Esophagus squamous epithelium (tissue), 5 donors: ENCODE measurements at places on chromosomes 3 and 15. TPM values are rescaled to one million over a fixed set of nuclear protein-coding genes. Genes with fewer than 3 reads are reported as not detected.

- H3K27me3 ChIP-seq, result no peaks in the 10 kb centered on the region
- H3K4me1 ChIP-seq, result peaks cover 22% of the 10 kb centered on the region
- no peak for DNase-seq
- no peaks in the 10 kb centered on the region for H3K36me3 ChIP-seq
Measured at GRCh38 chr15:74812533-74812932, at the start of gene LMAN1L. Gene LMAN1L, plus strand, starts transcription at chr15:74812835. Its CDS starts 20 bp downstream, at chr15:74812855.

Gene MRPS11
- total RNA-seq, result 49.2 TPM

GRCh38 chr3:22980346-22980745 lies 222.8 kb upstream of the UBE2E2 start:
- no peak for DNase-seq
- H3K4me3 ChIP-seq, result no peak overlapping the region
- no peak overlapping the region for H3K27ac ChIP-seq
- no peaks in the 10 kb centered on the region for H3K4me1 ChIP-seq
- H3K36me3 ChIP-seq, result no peaks in the 10 kb centered on the region

- no peak for DNase-seq
- no peaks in the 10 kb centered on the region for H3K36me3 ChIP-seq
- H3K27me3 ChIP-seq, result no peaks in the 10 kb centered on the region
- no peak overlapping the region for H3K27ac ChIP-seq
Measured at GRCh38 chr3:63656786-63657185, 4.3 kb downstream of the SNTN start.

- no peak for DNase-seq
- H3K27ac ChIP-seq, result peak overlapping the region; percentile 16
- peaks cover 31% of the 10 kb centered on the region for H3K4me1 ChIP-seq
- no peak overlapping the region for H3K4me3 ChIP-seq
Measured at GRCh38 chr3:27089068-27089467, 280.1 kb downstream of the NEK10 start.

GRCh38 chr15:99704444-99704838 lies 28.8 kb downstream of the LYSMD4 start:
- H3K4me1 ChIP-seq, result no peaks in the 10 kb centered on the region
- no peak for DNase-seq
- no peaks in the 10 kb centered on the region for H3K36me3 ChIP-seq

Gene TMEM115
- 30.4 TPM for total RNA-seq

- no peak overlapping the region for H3K4me3 ChIP-seq
- no peaks in the 10 kb centered on the region for H3K36me3 ChIP-seq
Measured at GRCh38 chr3:153443961-153444360, 281.9 kb downstream of the RAP2B start.

- no peaks in the 10 kb centered on the region for H3K36me3 ChIP-seq
- H3K4me1 ChIP-seq, result peaks cover 51% of the 10 kb centered on the region
- no peaks in the 10 kb centered on the region for H3K27me3 ChIP-seq
- H3K27ac ChIP-seq, result peak overlapping the region; percentile 46
Measured at GRCh38 chr3:126956866-126957650, 25.9 kb upstream of the PLXNA1 start.

GRCh38 chr15:75696311-75696720 lies 16.3 kb downstream of the CSPG4 start:
- peak overlapping the region; percentile 86 for H3K27ac ChIP-seq
- H3K4me1 ChIP-seq, result peaks cover 77% of the 10 kb centered on the region
- H3K4me3 ChIP-seq, result no peak overlapping the region
- no peaks in the 10 kb centered on the region for H3K27me3 ChIP-seq
